Tibial nerve (tissue), 4 donors: ENCODE measurements at places on chromosomes 11 and 22.

DNA sequence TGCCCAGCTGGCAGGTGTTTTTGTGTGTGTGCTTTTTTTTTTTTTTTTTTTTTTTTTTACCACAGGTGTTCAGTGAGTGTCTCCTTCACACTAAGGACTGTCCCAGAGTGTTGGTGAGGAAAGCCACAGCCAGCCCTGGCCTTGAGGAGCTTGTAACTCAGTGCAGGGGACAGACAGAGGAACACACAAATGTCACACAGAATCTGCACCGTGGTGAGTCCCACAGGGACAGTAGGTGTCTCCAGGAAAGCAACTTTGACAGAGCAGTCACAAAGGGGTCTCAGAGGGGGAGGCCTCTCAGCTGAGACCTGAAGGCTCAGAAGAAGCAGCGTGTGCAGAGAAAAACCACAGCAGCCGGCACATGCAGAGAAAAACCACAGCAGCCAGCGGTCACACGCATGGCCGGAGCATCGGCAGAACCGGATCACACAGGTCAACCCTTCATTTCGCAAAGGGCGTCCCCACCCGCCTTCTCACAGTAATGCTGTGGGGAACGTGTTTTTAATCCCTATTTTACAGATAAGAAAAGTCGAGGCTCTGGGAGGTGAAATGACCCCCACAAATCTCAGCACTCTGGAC is 101.7 kb upstream of the PRR5 start:
- DNase-seq: no peak

DNA sequence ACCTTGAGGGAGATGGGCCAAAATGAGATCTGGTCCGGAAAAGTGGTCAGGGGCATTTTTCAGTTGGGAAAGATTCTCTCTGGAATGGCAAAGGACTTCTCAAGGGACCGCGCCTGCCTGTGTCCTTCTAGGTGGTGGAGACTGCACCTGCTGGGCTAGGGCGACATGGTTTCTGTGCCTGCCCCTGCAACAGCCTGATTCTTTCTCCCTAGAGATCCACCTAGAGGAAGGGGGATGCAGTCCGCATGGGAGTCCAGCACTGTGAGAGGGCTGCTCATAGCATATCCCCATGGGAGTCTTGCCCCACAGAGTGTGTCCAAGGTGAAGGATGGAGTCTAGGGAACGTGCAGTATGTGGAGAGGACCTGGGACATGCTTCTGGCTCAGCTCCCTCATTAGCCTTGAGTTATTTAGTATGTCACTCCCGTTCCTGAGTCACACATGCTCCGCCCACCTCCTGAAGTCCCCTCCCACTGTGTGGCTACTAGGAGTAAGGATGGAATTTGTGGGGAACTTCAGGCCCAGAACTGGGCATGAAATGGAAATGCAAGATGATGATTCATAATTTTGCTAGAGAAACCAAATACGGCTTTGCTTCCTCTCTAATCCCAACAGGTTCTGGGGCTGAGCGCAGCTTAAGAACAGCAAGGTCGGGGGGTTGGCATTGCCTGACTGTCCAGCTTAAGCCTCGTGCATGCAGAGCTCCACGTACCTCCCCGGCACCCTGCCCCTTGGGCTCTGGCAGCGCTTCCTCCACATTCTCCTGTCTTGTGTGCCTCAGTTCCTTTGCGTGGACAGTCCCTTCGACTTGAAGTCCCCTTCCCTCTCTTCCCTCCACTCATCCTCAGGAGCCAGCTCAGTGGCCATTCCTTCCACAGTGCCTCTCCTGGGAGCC is 35.0 kb downstream of the GRIK4 start:
- DNase-seq: no peak

GRCh38 chr11:133988686-133989410 is 32.1 kb upstream of the IGSF9B start:
- no peak for DNase-seq

DNA sequence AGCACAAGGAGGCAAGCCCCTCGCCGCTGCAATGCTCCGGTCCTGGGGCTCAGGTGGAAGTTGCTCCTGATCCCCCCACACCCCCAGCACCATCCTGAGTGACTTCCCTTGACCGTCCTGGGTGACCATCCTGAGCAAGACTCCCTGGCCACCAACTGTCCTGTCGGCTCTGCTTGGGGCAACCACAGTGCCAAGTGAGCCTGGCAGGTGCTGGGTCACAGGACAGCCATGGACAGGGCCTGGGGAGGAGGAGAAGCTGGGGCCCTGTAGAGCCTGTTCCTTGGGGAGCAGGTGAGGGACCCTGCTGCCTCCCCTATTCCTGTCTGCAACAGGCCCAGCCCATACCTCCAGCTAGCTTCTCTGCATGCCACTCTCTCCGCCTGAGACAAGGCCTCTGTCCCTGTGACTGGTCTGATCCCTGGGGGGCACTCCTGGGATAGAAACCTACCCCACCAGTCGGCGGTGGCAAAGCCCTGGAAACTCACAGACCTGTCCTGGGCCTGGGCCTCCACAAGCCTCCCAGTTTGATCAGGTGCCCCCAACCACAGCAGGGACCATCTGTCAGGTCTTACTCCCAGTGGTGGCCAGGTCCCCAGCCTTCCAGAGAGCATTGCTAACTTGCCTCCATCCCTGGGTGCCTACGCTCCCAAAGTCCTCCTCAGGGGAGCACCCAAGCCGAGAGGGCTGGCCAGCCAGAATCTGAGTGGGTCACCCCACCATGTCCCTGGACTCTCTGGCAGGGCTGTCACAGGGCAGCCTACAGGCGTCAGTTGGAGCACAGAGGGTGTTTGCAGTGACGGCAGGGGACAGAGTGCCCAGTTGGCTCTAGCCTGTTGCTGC is 68.7 kb upstream of the WNT7B start:
- DNase-seq: no peak

- DNase-seq: no peak
These were observed 138.7 kb downstream of the TRIM29 start for GRCh38 chr11:119999220-119999619.

- DNase-seq: no peak
These were observed 14.8 kb upstream of the MAML2 start for GRCh38 chr11:96357794-96358193.

GRCh38 chr11:8168485-8169257 is at the start of gene RIC3:
TSS of gene RIC3 (minus strand) at chr11:8169025. CDS start at chr11:8168989, 36 bp downstream.
- no peak for DNase-seq

DNA sequence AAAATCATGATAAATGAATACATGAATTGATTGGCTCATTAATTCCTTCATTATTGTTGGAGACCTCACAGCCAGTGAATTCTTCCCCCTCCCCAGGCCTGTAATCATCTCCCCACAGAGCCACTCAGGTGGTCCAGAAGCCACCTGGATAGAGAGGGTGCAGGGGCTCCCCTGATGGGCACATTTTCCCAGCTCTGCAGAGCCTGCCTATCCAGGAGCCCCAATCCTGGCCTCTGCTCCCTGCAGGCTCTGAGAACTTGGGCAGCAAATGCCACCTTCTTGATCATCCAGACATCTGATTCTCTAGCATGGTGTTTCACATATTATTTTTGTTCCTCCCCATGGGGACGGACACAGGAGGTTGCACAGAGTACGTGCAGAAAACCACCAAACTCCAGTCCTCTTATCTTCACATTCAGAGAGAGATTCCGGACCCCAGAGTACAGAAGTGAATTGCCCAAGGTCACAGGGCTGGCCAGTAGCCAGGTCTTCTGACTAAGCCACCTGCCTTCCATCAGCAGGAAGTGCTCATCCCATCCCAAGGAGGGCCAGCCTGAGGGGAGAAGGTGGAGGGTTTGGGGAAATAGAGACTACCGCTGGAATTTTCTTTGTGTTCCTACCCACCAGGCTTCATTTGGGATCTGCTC is 348.0 kb downstream of the BUD13 start:
- DNase-seq: no peak

GRCh38 chr11:9008011-9008550 is 4.3 kb upstream of the NRIP3 start:
- no peak for DNase-seq

DNA sequence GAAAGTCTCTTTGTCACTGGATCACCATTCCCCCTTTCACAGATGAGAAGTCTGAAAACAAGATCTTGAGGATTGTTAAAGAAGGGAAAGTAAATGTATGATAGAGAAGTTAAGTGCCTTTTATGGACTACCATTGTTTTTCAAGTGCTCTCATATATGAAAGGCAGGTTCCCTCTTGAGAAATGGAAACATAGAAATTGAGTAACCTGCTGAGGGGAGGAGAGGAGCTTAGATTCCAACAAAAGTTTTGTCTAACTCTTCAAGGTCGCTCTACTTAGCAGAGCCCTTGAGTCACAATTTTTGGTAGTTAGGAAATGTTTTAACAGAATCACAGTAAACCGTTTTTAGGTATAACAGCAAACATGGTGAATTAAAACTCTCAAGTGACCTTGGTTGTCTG is 80.1 kb downstream of the SVIP start:
- no peak for DNase-seq

DNA sequence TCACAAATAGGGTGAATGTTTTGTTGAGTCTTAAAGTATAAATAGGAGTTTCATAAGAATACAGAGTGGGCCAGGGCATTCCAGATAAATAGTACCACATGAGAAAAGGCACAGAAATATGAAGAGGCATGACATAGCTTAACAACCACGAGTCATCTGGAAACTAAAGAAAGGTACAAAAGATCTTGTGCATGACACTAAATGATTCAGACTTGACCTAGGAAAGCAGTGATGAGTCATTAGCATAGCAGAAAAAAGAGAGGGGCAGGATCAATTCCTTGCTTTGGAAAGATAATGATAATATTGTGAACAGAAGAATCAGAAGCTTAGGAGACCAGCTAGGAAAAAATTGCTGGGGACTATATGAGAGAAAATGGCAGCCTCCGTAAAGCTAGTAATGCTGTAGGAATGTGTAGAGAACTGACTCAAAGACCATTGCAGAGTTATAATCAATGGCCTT is 47.6 kb upstream of the FIBIN start:
- DNase-seq: no peak

DNA sequence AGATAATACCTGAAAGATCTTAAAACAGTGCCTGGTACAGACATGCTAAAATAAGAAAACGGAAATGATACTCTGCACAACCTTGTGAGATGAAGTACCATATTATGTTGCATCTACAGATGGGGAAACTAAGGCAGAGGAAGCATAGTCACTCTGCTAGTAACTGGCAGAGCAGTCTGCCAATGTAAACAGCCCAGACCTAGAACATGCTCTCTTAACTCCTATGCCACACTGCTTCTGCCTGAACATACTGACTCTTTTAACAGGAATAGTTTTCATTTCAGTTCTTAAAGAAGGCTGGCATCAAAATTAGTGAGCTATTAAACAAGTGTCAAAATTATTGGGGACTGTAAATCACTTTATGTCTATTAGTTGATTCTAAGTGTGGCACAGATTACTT is 99.9 kb downstream of the CD44 start:
- DNase-seq: no peak

DNA sequence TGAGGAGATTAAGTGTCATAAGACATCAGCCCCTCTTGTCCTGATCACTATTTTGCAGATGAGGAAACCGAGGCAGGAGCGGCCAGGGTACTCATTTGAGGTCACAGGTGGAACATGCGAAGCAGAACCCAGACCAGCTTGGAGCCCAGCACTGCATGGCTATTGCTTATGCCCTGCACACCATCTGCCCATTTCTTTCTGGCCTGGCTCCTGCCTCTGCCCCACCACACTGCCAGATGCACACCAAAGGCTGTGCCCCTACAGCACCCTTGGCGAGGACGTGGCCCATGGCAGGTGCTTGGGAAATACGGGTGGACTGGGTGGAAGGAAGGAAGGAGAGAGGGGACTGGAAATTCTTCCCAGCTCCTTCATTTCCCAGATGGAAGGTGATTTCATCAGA is 222.9 kb downstream of the CTTN start:
- no peak for DNase-seq

DNA sequence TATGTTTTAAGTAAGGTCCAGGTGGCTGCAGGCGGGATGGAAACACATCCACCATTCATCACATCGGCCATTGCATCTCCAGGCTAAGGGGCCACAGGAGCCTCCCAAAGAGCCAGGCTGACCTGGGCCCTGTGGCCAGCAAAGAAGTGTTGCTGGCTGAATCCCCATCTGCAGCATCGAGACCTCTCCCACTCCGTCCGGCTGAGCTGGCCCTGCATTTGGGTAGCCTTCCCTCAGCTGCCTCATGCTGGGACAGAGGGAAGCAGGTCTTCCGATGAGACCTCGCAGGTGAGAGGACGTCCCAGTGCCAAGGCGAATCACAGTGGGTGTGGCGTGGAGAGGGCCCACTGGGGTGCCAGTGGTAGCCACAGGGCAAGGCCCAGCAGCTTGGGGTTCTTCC is 24.5 kb downstream of the RSPH14 start:
- no peak for DNase-seq

DNA sequence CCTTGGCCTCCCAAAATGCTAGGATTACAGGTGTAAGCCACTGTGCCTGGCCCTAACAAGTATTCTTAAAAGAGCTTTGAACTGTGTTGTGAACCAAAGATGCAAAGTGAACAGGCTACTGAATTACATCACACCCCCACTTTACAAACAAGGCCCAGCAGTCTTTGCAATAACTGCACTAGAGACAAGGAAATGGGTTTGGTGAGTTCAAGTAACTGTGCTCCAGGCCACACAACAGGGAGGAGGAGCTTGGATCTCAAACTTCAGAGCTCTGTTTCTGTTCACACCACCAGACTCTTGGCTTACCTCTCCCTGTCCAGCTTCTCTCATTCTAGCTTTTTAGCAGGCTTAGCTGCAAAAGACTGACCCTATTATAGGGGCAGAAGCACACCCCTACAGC is 30.4 kb upstream of the RASL10A start:
- no peak for DNase-seq

GRCh38 chr11:15918212-15918611 is 438.1 kb downstream of the SOX6 start:
- DNase-seq: no peak

DNA sequence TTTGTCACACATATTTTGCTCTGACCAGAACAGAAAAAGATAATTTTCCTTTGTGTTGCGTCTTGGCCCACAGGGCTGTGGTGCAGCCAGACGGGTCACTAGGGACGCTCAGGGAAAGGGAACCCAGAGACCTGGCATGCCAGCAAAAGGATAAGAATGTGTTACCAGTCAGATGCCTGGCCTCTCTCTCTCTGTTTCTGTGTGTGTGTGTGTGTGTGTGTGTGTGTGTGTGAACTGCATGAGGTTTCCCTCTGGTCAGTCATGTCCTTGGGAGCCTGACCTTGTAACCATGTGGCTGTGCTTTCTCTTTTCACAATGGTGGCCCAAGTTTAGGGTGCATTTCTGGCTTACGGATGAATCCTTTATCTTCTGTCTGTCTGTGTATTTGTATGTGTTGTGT is 25.4 kb downstream of the CCKBR start:
- no peak for DNase-seq

- no peak for DNase-seq
These were observed 9.7 kb upstream of the UBASH3B start for GRCh38 chr11:122645847-122646246.
